ENCODE measurements at places on chromosomes 1 and 21.
A peak's percentile ranks its signal among the peaks of the same experiment; 100 is the strongest.

- DNase-seq, result no peak
These were observed 574.7 kb upstream of the ZP4 start for GRCh38 chr1:238465449-238465848.

- no peak for DNase-seq
These were observed 85.2 kb downstream of the HLCS start for GRCh38 chr21:36881228-36881627.

- DNase-seq, result no peak
These were observed 5.5 kb downstream of the CAPN2 start for GRCh38 chr1:223717695-223718363.

DNA sequence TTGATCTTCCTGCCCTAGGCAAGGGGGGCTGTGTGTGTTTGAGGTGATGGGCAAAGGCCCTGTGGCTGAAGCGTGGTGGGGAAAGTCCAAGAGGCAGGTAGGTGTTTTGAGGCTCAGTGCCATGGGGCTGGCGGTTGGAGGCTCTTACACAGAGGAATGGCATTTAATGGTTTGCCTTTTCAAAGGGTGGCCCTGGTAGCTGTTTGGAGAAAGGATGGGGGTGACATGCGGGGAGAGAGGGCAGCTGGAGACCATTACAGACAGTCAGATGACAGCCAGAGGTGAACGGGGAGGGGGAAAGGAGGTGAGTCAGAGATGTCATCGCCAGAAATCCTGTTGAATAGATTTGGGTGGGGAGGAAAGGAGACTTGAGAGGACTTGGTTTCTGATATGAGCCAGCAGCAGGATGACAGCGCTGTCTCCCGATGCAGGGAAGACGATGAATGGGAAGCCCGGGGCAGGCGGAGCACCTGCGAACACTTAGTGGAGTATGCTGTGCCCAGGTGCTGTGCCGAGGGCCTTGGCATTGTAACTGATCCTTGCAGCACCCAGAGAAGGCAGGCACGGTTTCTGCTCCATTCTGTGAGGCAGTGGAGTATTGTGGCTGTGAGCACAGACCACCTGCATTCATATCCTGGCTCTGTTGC is 56.3 kb downstream of the MAN1C1 start:
- DNase-seq, result no peak

- no peak for DNase-seq
These were observed 52.7 kb downstream of the AGBL4 start for GRCh38 chr1:49971088-49971487.

DNA sequence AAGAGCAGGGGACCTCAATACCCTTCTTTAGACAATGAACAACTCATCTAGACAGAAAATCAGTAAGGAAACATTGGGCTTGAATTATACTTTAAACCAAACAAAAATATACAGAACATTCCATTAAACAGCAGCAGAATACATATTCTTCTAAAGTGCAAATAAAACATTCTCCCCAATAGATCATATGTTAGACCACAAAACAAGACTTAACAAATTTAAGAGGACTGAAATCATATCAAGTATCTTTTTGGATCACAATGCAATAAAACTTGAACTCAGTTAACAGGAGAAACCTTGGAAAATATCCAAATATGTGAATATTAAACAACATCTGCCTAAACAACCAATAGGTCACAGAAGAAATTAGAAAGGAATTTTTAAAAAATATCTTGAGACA is 47.7 kb upstream of the HP1BP3 start:
- no peak for DNase-seq

GRCh38 chr21:26490771-26491170 is 82.3 kb downstream of the CYYR1 start:
- no peak for DNase-seq

DNA sequence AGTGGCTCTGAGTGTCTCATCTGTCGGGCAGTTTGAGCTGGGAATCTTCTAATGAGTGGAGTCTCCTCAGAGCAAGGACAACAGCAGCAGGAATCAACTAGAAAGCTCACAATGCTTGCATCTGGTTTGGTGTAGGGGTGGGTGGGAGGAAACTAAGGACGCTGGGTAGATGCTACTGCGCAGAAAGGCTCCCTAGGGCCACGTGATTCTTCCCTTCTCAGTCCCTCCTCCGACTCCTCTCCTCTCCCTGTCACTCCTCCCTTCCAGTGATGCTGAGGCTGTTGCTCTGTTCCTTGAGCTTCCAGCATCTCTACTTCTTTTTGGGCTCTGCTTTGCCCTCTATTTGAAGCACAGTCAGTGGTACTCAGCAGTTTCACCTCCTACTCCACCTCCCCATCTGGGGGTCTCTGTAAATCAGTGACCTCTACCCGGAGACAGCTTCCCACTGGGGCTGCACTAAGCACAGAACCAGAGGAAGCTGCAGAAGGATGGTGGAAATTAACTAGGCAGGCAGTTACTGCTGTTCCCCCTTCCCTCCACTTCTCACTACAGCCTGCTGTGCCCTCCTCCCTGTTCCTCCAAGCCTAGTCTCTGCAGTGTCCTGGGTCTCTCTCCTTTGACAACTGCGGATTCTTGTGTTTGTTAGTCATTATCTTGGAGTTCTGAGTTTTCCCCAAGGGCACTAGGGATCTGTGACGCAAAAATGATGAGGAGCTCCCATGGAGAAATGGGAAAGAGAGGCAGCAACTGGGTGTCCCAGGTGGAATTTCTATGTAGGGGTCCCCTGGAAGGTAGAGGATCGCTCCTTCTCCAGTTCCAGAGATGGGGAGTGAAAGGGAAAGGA is 5.8 kb downstream of the LINGO4 start:
- DNase-seq, result no peak

DNA sequence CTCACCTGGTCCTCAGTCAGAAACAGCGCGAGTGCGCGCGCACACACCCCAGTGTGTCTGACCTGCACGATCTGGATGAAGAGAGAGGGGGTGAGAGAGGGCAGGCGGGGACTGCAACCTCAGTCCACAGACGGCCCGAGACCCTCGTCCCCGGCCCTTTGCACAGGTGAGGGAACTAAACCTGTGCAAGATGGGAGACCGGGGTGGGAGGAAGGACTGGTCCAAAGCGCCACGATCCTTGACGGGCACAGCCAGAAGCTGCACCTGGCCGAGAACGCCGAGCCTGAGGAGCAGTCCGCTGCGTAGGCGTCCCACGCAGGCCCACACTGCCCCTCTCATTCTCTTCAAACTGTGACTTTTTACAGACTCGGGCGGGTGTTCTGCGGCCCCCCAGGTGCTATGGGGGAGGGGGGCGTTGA is 519 bp upstream of the IQCC start:
- no peak for DNase-seq

- DNase-seq, result no peak
These were observed 6.2 kb downstream of the SMIM1 start for GRCh38 chr1:3778590-3779264.

DNA sequence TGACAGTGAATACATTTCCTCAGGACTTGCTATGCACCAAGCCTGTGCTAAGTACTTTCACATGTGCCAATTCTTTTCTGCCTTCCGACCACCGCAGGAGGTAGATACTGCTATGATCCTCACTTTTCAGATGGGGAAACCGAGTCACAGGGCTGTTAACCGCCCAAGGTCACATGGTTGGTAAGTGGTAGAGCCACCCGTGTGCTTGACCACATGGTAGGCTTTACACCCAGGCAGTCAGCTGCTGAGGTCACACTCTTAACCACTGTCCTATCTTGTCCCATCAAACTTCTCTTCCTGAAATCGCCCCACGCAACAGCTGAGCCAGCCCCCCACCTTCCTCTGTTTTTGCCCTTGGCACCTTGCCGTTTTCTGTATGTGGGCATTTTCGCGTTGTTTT is 31.0 kb upstream of the SDHB start:
- DNase-seq, result peak; percentile 47

DNA sequence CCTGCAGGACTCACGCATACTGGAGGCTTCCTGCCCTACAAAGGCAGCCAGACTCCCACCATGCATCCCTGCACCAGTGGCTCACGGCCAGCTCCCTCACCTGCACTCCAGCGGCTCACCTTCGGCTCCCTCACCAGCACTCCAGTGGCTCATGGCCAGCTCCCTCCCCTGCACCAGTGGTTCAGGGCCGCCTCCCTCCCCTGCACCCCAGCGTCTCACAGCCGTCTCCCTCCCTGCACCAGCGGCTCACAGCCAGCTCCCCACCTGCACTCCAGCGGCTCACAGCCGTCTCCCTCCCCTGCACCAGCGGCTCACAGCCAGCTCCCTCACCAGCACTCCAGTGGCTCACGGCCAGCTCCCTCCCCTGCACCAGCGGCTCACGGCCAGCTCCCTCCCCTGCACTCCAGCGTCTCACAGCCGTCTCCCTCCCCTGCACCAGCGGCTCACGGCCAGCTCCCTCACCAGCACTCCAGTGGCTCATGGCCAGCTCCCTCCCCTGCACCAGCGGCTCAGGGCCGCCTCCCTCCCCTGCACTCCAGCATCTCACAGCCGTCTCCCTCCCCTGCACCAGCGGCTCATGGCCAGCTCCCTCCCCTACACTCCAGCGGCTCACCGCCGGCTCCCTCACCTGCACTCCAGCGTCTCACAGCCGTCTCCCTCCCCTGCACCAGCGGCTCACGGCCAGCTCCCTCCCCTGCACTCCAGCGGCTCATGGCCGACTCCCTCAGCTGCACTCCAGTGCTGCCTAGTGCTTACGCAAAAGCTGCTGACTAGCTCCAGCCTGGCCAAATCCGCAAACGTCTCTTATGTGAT is 324.5 kb downstream of the NPHP4 start:
- no peak for DNase-seq

- DNase-seq, result no peak
These were observed 1.3 kb downstream of the TMEM35B start for GRCh38 chr1:34983700-34984355.

DNA sequence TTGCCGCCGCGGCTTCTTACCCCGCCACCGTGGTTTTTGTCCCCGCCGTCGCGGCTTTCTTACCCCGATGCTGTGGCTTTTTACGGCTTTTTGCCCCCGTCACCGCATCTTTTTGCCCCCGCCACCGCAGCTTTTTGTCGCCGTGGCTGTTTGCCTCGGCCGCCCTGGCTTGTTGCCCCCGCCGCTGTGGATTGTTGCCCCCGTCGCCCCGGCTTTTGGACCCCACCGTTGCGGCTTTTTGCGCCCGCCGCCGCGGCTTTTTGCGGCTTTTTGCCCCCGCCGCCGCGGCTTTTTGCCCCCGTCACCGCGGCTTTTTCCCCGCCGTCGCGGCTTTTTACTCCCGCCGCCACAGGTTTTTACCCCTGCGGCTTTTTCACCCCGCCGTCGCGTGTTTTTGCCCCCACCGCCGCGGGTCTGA is 3934.3 kb downstream of the SRGAP2C start:
- no peak for DNase-seq

GRCh38 chr1:202282025-202282371 is 59.7 kb downstream of the UBE2T start:
- no peak for DNase-seq

DNA sequence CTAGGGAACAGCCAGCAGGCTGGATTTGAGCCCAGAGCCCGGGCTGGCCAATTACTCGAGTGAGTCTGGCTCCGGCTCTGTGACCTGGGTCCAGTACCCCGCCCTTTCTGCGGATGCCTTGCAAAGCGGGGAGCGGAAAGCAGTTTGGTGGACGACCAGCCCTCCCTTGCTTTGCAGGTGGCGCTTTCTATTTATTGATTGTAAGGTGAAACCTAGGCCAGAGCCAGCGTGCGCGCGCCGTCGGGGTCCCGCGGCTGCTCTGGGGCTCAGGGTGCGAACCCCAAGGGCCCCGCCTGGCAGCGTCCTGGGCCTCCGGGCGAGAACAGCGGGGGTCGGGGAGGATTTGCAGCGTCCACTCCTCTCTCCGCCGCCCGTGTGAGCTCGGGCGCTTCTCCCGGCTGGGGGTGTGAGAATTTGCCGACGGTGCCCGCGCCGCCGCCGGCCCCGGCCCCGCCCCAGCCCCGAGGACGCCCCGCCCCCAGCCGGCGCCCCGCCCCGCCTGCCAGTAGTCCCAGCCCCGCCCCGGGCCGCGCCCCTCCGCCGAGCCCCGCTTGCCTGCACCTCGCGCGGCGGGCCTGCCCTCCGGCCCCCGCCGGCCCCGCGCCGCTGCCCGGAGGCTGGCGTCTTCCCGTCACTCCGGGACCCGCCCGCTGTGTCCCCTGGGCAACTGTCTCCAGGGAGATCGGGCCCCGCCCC is 37.6 kb downstream of the PIK3CD start:
- peak; percentile 57 for DNase-seq

- no peak for DNase-seq
These were observed 1485.7 kb downstream of the KCNT2 start for GRCh38 chr1:195122497-195122896.

DNA sequence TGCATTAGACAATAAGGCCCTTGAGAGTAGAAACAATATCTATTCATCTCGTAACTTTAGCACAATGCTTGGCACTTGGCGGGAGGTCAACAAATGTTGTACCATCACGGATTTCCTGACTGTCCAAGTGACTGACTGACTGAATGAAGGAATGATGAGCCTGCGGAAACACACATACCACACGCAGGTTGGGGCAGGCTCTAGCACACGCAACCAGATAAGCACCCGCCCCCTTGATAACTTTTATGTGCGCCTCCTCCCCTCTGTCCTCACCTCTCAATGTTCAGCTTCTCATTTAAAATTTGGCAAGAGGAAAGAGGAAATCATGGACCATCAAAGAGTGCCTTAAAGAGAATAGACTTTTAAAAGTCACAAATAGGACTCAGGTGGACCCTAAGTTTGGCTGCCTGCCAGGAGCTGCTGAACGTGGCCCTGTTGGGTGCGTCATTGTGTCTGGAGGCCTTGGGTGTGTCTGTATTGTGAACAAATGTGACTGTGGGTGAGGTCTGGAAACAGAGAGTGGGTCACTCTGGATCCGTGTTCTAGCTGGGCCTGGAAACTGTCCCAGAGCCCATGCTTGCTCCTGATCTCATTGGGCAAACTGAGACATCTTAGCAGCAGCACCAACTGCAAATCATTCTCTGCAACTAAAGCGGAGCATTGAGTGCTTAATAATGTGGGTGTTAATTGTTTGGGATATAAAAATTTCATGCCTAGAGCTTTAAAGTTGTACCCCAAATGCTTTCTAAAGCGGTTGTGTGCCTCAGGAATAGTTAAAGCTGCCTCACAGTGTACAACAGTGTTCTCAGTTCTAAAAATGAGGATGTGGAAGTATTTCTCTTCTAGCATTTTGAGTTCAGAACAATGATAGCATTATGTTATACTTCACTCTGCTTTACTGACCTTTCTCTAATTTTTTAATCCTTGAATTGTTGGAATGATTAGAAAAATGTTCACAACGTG is 47.6 kb upstream of the ABCG1 start:
- DNase-seq, result no peak

GRCh38 chr1:80059940-80060339 is 1053.4 kb upstream of the ADGRL4 start:
- DNase-seq, result no peak

GRCh38 chr1:244727871-244728474 is 75.0 kb downstream of the DESI2 start:
- DNase-seq, result no peak

GRCh38 chr1:22287273-22287672 is 144.4 kb upstream of the WNT4 start:
- DNase-seq, result no peak

- DNase-seq, result no peak
These were observed 217.5 kb upstream of the PLXNA2 start for GRCh38 chr1:208461680-208462079.

DNA sequence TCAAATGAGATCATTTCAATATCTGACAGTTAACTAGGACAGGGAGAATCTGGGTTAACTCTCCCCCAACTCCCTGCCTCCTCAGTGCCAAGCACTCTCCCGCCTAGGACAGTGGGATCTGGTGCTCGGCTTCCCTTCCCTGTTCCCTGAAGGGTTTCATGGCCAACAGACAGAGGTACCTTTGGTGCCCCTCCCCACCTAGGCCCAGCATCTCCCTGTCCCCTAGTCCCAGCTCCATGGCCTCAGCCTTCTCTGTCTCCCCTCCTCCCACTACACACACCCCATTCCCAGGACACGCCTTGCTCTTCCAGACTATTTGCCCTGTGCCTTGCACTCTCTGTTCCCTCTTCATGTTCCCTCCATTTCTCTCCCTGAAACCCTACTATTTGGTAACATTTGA is 77.1 kb downstream of the CD247 start:
- no peak for DNase-seq

GRCh38 chr1:18569811-18570545 is 60.7 kb upstream of the PAX7 start:
- DNase-seq, result no peak

Measured in CMK (cell line).